Ovary (tissue), 10 donors: ENCODE measurements at places on chromosomes 6 and 20. TPM values are rescaled to one million over a fixed set of nuclear protein-coding genes. Genes with fewer than 3 reads are reported as not detected.

DOK5 gene
- total RNA-seq, result 2.7 TPM

STMND1 gene
- not detected for total RNA-seq

ANKRD66 gene
- 0.50 TPM for total RNA-seq

GCLC gene
- 29.4 TPM for total RNA-seq

GRCh38 chr6:13355043-13355945 lies 27.0 kb upstream of the TBC1D7 start:
- DNase-seq, result no peak
- H3K4me1 ChIP-seq, result no peaks in the 10 kb centered on the region
- H3K4me3 ChIP-seq, result no peak overlapping the region
- no peak overlapping the region for H3K27ac ChIP-seq

- H3K27me3 ChIP-seq, result no peaks in the 10 kb centered on the region
- no peak for DNase-seq
- H3K27ac ChIP-seq, result no peak overlapping the region
- H3K36me3 ChIP-seq, result no peaks in the 10 kb centered on the region
These were observed 125.6 kb downstream of the BANF2 start for GRCh38 chr20:17825252-17825959.

- no peak overlapping the region for H3K4me3 ChIP-seq
- no peak for DNase-seq
- H3K27ac ChIP-seq, result no peak overlapping the region
- H3K4me1 ChIP-seq, result peaks cover 3% of the 10 kb centered on the region
- H3K27me3 ChIP-seq, result no peaks in the 10 kb centered on the region
- no peaks in the 10 kb centered on the region for H3K36me3 ChIP-seq
These were observed 18.7 kb upstream of the PRIM2 start for GRCh38 chr6:57298741-57299140.

DNA sequence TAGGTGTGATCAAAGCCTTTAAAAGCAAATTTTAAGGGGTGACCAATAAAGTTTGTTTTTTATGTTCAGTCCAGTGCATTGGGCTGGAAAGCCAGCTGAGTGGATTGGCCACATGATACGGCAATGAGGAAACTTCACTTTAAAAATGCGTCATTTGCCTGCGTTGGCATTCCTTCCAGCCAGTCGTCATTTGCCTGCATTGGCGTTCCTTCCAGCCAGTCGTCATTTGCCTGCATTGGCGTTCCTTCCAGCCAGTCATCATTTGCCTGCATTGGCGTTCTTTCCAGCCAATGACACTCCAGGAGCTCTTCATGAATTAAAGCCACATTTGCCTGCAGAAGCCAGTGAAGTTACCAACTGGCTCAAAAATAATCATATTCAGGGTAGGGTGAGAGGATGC lies 378.6 kb downstream of the SMOC2 start:
- peaks cover 6% of the 10 kb centered on the region for H3K4me1 ChIP-seq
- no peak for DNase-seq
- no peak overlapping the region for H3K4me3 ChIP-seq
- no peak overlapping the region for H3K27ac ChIP-seq
- H3K36me3 ChIP-seq, result no peaks in the 10 kb centered on the region
